A172 (cell line): ENCODE measurements at places on chromosomes 13 and 19. TPM values are rescaled to one million over a fixed set of nuclear protein-coding genes. Genes with fewer than 3 reads are reported as not detected.

DNA sequence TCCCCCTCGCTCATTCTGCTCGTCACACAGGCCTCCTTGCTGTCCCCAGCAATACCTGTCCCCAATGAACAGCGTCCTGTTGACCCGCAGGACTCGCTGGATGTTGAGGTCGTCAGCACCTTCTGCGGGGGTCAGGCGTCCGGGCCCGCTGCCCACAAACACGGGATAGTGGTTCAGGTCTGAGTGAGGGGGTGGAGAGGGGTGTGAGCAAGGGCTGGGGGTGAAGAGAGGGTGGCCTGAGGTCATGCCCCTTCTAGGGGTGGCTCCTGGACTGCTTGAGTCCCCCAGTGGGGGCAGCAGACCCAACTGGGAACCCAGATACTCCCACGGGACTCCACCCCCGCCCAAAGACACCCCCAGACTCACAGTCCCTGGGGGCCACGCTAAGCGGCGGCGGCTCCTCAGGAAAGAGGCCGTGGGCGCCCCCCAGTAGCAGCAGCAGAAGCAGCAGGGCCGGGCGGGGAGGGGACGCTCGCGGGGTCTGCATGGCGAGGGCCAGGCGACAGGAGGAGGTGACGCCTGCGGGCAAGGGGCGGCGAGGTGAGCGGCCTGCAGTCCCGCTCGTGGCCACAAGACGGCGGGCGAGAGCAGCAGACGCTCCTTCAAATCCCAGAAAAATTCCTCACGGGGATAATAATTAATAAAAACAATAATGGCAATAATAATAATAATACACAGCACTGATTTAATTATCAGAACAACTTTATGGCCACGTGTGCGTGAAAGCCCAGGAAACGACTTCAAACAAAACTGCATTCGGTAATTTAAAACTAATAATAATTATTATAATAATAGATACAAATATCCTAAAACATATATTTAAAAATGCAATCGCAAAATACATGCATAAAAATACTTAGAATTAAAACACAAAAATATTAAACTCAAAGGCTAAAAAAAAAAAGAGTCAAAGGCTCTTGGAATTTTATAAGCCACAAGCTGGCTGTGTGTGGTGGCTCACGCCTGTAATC is 1.2 kb downstream of the SEMA6B start:
- no peak for DNase-seq

The ZNF582 gene
- total RNA-seq: 0.31 and 1.5 TPM in 2 replicates

GRCh38 chr19:55670280-55671053 is 4.6 kb upstream of the EPN1 start:
- peak; percentile 99 for DNase-seq

- peak; percentile 33 for DNase-seq
Measured at GRCh38 chr13:29847501-29847983, 2.9 kb downstream of the UBL3 start.

DNA sequence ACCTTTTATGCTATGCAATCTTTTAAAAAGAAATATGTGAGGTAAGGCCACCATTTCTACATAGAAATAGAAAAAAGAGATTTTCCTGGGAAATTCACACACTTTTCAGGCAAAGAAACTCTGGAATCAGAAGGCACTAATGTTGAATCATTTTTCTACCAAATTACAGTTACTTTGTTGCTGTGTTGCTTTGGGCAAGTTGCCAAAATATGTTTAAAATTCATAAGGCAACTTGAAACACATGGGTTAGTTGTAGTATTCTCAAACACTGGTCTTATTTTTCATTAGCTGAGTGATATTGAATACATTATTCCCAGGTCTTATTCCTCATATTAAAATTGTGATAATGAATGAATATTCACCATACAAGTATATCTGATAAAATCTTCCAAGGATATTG is 195.0 kb upstream of the SLITRK1 start:
- DNase-seq: no peak

DNA sequence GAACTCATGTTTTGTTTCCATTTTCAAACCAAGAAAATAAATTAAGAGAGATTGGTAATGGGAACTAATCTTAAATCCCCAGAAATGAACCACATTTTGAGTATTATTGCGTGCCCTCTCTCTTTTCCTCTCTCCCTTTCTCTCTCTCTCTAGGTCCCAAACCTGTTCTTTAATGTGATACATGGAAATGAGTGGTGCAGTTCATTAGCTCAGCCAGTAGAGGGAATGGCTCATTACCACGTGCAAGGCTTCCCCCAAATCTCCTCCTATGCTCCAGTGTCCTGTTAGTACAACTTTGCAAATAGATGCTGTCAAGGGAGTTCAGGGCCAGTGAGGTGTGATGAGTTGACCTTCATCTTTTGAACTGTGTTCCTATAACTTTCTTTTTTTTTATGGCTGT is 178.4 kb downstream of the FGF9 start:
- no peak for DNase-seq

The ERICH4 gene
- total RNA-seq: not detected in 2 replicates

- DNase-seq: peak; percentile 68
Measured at GRCh38 chr19:56076498-56076897, 44.6 kb downstream of the ZNF787 start.

The CPAMD8 gene
- not detected in 2 replicates for total RNA-seq

- DNase-seq: no peak
Measured at GRCh38 chr13:73894995-73895571, 239.1 kb downstream of the KLF12 start.

DNA sequence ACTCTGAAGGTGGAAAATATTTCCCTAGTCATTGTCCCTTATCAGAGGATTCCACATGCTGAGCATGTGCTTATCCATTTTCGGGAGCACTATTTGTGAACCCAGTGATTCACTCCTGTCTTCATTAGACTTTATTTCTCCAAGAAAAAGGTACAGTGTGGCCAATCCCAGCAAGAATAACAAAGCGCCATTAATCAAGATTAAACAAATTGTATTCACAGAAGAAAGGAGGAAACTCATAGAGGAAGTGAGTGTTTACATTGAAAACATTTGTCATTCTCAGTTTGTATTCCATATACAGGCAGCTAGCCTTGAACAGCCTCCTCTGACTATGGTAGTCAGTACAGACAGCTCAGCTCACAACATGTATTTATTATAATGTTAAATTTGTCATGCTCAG is 1669.9 kb upstream of the SPRY2 start:
- peak; percentile 11 for DNase-seq
